Skin of body (tissue), 3 donors: ENCODE measurements at places on chromosomes 11 and 22. TPM values are rescaled to one million over a fixed set of nuclear protein-coding genes. Genes with fewer than 3 reads are reported as not detected.

GRCh38 chr11:30879322-30880005, 293.3 kb upstream of the MPPED2 start:
- peak; percentile 48 for DNase-seq

DNA sequence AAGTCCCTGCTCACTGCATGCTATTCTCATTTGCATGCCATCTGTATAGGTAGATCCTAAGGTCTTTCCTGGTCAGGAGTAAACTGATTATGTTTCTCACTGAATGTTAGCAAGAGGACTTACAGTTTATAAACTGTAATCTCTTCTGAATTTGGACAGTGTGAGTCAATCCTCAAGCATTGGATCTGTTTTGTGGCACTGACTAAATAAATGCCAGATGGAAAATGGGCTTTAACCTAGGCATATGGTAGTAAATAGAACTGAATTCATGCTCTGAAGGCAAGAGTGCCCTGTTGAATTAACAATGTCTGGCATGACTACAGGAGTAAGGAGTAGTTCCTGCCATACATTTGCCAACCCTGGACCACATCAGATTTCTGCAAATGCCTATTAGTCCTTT, 11.4 kb downstream of the FAM181B start:
- no peak for DNase-seq

- no peak for DNase-seq
Observed at GRCh38 chr11:32602657-32603415, 19.2 kb downstream of the EIF3M start.

DNA sequence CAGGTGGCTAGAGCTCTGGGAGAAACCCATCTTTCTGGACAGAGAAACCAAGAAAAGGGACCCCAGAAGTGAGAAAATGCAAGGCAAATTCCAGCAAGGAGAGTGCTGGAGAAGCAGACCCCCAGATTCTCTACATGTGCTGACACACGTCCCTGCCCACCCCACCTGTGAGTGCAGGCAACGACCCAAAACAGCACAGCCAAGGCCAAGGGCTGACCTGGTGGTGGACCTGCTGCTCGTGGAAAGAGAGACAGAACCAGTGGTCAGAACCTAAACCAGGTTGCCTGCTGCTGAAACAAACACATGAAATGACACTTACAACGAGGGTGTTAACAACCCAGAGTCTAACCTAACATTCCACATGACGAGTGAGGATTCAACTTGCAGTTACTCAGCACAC, 24.6 kb downstream of the TRMU start:
- no peak for DNase-seq

- no peak for DNase-seq
Observed at GRCh38 chr11:28965819-28966218, 857.6 kb downstream of the METTL15 start.

DNA sequence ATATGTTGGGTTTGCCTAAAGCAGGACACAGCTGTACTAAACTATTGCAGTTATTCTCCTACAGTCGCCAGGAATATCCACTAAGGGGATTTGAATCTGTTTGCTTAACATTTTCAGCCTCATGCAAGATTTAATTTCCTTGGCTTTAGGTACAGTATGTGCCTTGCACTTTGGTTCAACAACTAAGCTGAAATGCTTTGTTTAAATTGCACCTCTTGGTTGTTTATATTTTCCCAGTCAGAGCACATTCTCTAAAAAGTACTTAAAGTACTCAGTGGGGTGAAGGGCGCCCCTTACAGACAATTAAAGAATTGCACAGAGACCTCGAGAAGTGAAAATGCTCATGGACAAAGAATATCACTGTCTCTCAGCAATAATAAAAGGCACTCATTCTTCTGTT, 107.8 kb upstream of the MTNR1B start:
- peak; percentile 19 for DNase-seq

- DNase-seq: peak; percentile 6
Observed at GRCh38 chr11:10975287-10975721, 117.5 kb upstream of the ZBED5 start.

DNA sequence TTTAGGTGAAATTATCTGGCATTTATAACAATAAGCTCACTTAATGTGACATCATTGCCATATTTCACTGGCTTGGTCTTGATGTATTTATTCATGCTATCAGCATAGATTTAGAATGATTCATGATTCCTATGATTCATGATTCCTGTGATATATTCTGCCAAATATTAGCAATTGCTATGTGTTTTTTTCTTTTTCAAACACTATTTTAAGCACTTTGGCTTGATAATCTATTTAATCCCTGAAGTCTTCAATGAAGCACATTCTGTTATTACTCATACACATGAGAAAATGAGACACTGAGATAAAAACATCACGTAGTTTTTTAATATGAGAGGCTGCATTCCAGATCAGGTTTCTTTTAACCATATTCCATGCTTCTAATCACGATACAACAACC, 78.5 kb downstream of the LUZP2 start:
- DNase-seq: peak; percentile 7

DNA sequence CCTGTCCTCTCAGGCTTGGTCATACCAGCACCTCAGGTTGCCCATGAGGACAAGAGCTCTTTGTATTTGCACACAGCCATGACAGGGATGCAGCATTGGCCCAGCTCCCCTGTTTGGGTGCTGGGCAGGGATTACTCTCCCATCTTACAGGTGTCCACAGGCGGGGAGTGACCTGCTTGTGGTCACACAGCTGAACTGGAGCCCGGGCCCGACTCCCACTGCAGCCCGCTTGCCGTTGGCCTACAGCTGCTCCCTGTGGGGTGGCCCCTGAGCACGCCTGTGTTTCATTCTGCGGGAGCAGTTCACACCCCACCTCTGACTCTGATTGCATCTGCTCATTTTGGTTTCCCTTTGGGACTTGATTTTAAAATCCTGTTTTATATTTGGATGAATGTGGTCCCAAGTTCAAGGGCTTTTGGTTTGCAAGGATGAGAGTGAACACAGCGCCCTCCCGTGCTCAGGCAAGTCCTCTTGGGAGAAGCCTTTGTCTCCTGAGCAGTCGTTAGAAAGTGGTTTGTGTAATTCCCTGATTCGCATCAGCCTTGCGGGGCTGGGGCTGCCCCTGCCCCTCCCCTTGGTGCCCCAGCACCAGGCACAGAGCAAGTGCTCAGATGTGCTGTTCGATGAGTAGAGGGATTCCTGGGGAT, 9.3 kb downstream of the PICK1 start:
- DNase-seq: no peak

- DNase-seq: no peak
Observed at GRCh38 chr11:96752221-96752620, 362.4 kb downstream of the JRKL start.

DNA sequence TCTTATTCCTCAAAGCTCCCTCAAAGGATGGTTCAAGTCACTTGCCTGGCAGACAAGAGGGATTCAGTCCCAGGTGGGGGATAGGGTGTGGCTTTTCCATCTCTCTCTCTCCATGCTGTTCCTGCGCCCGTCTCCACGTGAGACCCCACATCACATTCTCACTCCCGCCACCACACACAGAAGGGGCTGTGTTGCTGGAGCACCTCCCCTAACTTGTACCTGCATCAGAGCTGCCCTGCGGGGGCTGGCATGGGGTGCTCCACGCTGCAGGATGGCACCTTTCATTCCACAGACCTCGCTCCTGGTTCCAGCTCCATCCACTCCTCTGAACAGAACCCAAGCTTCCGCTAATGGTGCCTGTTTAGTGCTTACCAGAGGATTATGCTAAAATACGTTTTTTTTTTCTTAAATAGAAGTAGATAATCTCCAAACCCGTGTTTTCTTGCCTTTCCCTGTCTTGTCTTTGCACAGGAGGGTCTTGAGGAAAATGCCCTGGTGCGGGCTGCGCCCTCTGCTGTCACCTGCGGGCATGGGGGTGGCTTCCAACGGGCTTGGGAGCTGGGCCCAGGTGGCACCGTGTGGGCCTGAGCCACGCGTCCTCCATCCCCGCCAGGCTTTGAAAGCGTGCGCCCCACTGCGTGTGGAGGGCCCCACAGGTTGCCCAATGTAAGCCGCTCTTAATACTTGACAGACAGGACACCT, 985.6 kb downstream of the BRD1 start:
- no peak for DNase-seq

DNA sequence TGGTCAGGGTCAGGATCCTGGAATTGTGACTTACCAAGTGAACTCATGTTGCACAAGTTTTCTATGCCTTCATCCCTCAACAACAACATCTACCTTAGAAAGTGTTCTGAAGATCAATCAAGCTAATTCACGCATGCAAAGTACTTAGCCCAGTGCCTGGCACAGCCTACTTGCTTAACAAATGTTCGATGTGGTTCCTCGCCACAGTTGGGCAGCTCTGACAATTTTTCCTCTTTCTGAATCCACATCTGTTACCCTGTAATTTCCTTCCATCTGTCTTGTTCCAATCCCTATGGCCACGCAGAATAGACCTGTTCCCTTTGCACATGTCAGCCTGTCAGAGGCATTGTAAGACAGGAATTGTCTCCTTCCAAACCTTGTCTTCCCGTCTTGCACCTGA, 1415.2 kb downstream of the TBC1D22A start:
- DNase-seq: no peak

- DNase-seq: no peak
Observed at GRCh38 chr11:30967579-30967978, 381.4 kb upstream of the MPPED2 start.

DNA sequence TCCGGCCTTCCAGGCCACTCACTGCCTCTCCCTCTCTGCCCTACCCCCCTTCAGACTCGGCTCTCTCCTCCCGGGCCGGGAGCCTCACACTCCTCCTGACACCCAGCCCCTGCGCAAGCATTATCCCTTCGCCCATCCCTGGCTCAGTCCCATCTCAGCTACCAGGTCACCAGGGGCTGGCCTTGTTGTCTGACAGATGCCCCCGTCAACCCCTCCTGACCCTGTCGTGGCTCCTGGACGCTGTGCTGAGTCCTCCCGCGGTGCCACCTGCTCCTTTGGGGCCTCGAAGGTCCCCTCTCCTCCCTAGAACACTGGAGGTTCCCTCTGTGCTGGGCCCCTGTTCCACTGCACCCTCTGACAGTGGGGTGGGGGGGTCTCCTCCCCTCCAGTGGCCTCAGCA, 32.9 kb downstream of the TRMU start:
- no peak for DNase-seq

GRCh38 chr22:37461961-37462360, 24.2 kb downstream of the MFNG start:
- no peak for DNase-seq

DNA sequence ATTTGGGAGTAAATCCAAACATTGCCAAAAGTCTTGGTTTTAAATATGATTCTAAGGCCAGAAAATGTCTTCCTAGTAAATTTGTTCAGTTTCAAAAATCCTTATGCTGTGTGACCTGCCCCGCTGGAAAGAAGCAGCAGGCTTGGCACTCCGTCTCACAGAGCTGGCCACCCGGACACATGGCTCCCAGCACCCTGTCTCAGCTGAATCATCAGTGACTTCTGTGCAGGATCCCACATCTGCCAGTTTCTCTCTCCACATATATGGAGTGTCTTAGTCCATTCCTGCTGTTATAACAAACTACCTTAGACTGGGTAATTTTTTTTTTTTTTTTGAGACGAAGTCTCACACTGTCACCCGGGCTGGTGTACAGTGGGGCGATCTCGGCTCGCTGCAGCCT, 356.7 kb downstream of the TBC1D22A start:
- DNase-seq: no peak

DNA sequence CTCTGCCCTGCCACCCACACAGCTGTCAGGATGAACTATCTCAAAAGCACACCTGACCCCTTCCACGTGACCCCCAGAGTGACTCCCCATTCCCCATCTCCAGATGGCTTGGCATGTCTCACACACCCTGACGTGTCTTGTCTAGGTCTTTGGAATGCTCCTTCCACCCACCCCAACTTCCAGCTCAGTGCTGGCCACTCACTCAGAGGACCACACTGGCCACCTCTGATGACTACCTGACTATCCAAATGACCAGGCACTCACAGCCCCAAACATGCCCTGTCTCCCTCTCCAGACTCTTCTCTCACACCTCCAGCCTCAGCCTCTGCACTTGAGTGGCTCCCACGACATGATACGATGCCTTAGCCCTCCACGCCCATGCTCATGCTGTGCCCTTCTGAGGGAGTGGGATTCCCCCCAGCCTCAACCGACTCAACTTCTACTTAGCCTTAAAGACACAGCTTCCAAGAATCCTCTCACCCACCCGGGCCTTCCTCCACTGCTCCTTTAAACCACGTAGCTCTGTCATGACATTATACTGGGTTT, 259.4 kb downstream of the BUD13 start:
- no peak for DNase-seq

The SAA4 gene
- total RNA-seq: not detected

The SMARCB1 gene
- total RNA-seq: 24.8 TPM

The BTG4 gene
- total RNA-seq: not detected

The P2RX6 gene
- total RNA-seq: 0.59 TPM

The RASL10A gene
- 0.39 TPM for total RNA-seq
